CD4-positive, alpha-beta memory T cell (primary cell): ENCODE measurements at places on chromosomes 6 and 20. TPM values are rescaled to one million over a fixed set of nuclear protein-coding genes. Genes with fewer than 3 reads are reported as not detected.
A peak's percentile ranks its signal among the peaks of the same experiment; 100 is the strongest.

DNA sequence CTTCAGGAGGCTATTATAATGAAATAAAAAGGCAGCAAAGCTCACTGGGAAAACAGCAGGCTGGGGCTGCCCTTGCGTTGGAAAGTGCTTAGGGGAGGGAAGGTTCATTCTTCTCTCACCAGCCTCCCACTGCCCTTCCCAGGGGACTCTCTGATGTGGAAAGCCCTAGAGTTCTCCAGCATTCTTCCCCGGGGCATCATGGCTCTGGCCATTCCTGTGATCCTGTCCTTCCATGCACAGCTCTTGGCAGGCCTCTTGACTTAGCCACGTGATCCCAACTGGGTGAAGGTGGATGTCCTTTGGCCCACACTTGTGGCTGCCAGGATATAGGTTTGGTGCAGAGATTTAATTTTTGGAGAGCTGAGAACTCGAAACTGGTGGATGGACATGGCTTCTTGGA is 58.0 kb upstream of the ZNF831 start:
- peaks cover 12% of the 10 kb centered on the region for H3K4me1 ChIP-seq
- no peak for DNase-seq
- H3K36me3 ChIP-seq = no peaks in the 10 kb centered on the region
- no peak overlapping the region for H3K4me3 ChIP-seq
- no peaks in the 10 kb centered on the region for H3K27me3 ChIP-seq

DNA sequence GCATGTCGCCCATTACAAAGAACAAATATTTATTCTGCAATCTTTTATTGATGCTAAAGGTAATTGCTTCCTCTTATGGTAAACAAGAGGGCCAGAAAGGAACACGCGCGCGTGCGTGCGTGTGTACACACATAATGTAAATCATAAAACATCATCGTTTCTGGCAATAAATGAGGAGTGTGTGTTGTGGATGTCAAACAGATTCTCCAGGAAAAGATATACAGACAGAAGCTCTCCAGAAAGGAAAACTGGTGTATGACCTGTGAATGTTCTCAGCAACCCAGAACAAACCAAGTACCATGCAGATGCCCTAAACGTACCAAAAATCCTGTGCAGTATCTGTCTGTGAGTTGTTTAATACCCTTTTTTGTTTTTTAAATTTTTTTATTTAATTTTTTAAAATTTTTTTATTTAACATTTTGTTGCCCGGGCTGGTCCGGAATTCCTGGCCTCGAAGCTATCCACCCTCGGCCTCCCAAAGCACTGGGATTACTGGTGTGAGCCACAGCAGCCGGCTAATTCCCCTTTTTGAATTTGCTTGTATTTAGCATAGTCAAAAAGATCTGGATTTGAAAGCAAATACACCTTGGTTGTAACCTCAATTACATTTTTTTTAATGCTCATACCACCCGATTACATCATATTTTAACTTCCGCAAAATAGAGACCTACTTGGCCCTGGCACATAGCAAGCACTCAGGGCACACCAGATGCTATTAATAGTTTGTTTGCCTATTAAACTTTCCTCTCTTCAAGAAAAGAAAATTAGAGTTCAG is 909 bp upstream of the NUDT3 start:
- peak overlapping the region; percentile 89 for H3K27ac ChIP-seq
- peak overlapping the region; percentile 5 for H3K4me3 ChIP-seq
- H3K36me3 ChIP-seq = no peaks in the 10 kb centered on the region
- H3K4me1 ChIP-seq = peaks cover 21% of the 10 kb centered on the region
- no peak for DNase-seq

- DNase-seq = no peak
- H3K4me1 ChIP-seq = no peaks in the 10 kb centered on the region
- no peak overlapping the region for H3K4me3 ChIP-seq
- H3K36me3 ChIP-seq = no peaks in the 10 kb centered on the region
- H3K27me3 ChIP-seq = no peaks in the 10 kb centered on the region
Measured at GRCh38 chr6:17482711-17483110, 89.3 kb downstream of the CAP2 start.

DNA sequence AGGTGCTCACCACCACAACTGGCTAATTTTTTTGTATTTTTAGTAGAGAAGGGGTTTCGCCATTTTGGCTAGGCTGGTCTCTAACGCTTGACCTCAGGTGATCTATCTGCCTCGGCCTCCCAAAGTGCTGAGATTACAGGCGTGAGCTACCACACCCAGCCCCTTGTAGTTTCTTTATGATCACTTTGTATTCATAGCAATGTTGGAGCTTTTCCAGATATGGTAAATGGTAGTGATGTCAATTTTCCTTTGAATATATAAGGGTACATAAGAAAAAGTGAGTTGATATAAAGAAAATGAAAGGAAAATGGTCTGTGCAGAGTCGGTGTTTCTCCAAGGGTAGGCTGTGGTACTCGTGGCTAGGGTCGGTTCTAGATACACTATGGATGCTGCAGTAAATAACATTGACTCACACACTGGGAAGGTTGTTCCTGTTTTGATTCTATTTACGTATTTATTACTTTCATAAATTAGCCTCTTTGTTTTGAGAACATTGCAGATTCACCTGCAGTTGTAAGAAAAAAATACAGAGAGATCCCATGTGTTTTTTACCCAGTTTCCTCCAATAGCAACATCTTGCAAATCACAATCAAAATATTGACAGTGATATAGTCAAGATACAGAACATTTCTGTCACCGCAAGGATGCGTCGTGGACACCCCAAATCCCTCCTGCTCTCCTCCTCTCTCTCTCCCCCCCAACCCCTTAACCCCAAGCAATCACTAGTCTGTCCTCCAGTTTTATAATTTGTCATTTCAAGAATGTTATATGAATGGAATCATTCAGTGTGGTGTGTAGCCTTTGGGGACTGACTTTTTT is 2.5 kb downstream of the ZNF831 start:
- H3K27ac ChIP-seq = peak overlapping the region; percentile 97
- peak; percentile 82 for DNase-seq
- peaks cover 88% of the 10 kb centered on the region for H3K4me1 ChIP-seq
- H3K4me3 ChIP-seq = peak overlapping the region; percentile 64
- H3K36me3 ChIP-seq = no peaks in the 10 kb centered on the region
- no peaks in the 10 kb centered on the region for H3K27me3 ChIP-seq

- no peak for DNase-seq
- H3K27me3 ChIP-seq = no peaks in the 10 kb centered on the region
- no peak overlapping the region for H3K4me3 ChIP-seq
- H3K4me1 ChIP-seq = peaks cover 28% of the 10 kb centered on the region
Measured at GRCh38 chr6:33294086-33294823, 4.5 kb downstream of the RGL2 start.

TTBK1 gene
- not detected for total RNA-seq

DNA sequence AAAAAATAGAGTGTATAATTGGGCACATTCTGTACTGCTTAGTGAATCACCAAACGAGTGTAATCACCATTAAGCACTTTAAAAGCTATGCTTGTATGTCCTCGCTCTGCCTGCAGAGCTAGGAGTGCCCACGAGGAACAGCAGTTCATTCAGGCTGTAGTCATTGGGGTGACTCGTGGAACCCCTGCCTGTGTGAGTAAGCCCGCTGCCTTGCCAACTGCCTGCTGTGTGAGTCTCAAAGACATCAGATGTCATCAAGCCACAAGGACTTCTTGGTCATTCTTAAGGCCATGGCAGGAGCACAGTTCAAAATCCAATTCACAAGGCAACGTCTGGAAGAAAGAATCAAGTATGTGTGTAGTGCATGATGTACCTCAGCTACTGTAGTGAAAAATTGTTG is 60.4 kb downstream of the FOXO3 start:
- H3K27ac ChIP-seq = no peak overlapping the region
- DNase-seq = no peak
- no peaks in the 10 kb centered on the region for H3K36me3 ChIP-seq
- no peak overlapping the region for H3K4me3 ChIP-seq

DNA sequence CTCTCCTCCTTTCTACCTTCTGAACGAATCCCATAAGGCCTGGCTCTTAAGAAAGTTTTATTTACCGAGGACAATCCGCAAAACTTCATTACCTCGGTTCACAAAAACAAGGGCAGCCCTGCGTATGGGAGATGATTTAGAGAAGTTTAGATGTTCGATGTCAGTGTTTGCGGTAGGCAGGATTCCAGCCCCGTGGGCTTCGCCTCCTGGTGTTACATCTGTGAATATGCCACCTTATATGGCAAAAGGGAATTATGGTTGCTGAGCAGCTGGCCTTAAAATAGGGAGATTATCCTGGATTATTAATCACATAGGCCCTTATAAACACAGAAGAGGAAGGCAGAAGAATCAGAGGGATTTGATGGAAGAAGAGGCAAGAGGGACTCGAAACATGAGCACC is 21.1 kb downstream of the BMP6 start:
- H3K4me1 ChIP-seq = no peaks in the 10 kb centered on the region
- H3K27ac ChIP-seq = no peak overlapping the region
- H3K4me3 ChIP-seq = no peak overlapping the region

DNA sequence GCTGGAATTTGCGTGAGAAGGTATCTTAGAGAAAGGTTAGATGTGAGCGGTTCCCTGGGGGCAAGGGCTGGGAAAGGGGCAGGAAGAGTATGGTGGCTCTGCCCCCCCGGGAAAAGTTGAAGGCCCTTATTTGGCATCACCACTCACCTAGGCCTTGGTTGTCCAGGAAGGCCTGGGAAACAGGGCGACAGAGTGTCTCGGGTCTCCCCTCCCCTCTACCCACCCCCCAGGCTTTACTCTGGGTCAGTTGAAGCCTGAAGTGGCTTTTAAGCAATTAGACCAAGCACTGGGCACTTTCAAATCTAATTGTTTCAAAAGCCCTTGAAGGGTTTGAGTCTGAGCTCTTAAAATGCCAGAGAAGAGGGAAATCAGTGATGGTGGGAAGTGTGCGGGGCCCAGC is 30.2 kb upstream of the FOXP4 start:
- H3K4me3 ChIP-seq = no peak overlapping the region
- no peaks in the 10 kb centered on the region for H3K4me1 ChIP-seq
- no peak overlapping the region for H3K27ac ChIP-seq
- H3K27me3 ChIP-seq = no peaks in the 10 kb centered on the region
- H3K36me3 ChIP-seq = no peaks in the 10 kb centered on the region
- DNase-seq = no peak

DNA sequence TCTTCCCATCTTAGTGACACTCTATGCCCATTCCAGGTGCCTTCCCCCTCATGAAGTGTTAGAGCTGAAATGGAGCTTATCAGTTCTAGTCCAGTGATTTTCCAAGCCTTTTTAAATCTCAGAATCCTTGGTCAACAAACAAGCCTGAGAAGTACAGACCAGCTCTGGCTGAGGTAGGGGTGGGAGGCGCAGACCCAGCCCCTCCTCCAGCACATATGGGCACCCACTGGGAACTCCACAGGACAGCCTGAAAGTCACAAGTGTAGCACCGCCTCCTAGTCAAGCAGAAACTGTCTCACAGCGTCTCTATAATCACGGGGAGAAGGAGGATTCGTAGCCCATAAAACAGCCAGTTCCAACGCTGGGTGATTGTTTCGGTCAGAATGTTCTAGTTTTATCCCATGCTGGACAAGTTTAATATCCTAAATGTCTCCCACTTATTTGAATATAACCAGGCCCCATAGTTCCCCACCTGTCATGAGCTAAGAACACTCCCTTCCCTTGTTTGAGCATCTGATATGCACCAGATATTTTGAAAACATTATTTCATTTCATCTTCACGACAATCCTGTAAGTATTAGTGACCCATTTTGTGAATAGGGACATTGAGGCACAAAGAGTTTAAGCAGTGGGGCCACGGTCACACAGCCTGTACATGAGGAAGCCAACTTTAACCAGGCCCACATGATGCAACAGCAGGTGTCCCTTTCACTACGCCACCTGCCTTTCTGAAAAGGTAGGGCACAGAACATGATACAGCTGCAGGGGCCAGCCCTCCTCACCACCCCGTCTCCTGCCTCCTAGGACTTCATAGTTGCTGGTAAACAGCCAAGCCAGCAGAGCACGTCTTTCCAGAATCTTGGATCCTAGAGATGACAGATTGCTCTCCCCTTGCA is 40.1 kb downstream of the TRAF3IP2 start:
- no peak overlapping the region for H3K4me3 ChIP-seq
- no peaks in the 10 kb centered on the region for H3K27me3 ChIP-seq
- H3K4me1 ChIP-seq = peaks cover 22% of the 10 kb centered on the region
- no peak overlapping the region for H3K27ac ChIP-seq

DNA sequence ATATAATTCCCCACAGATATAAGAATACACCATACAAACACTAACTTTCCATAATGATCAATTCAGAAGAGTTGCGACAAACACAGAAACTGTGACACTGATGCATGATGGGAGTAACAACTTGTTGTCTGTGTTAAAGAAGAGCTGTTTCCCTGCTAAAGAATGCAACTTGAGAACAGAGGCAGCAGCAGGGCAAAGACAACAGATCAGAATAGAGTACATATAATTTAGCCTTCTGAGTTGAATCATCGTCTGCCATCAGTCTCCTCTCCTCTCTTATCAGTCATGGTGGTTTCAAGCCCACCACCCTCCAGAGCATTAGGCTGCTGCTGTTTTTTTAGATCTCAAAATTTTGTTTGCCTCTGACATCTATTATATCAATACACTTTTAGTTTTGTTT is 280.4 kb downstream of the UBE3D start:
- H3K27ac ChIP-seq = no peak overlapping the region
- DNase-seq = no peak
- H3K36me3 ChIP-seq = no peaks in the 10 kb centered on the region
- no peak overlapping the region for H3K4me3 ChIP-seq

DNA sequence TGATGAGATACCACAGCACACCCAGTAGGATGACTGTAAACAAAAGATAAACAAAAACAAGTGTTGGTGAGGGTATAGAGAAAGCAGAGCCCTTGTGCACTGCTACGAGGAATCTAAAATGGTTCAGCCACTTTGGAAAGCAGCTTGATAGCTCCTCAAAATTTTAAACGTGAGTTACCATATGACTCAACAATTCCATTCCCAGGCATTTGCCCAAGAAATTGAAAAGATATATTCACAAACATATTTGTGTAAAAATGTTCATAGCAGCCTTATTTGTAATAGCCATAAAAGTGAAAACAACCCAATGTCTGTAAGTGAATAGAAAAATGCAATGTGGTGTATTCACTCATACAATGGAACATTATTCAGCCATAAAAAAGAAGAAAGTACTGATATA is 141.0 kb upstream of the BTBD3 start:
- H3K27ac ChIP-seq = no peak overlapping the region
- H3K36me3 ChIP-seq = no peaks in the 10 kb centered on the region
- no peaks in the 10 kb centered on the region for H3K4me1 ChIP-seq
- DNase-seq = no peak

DNA sequence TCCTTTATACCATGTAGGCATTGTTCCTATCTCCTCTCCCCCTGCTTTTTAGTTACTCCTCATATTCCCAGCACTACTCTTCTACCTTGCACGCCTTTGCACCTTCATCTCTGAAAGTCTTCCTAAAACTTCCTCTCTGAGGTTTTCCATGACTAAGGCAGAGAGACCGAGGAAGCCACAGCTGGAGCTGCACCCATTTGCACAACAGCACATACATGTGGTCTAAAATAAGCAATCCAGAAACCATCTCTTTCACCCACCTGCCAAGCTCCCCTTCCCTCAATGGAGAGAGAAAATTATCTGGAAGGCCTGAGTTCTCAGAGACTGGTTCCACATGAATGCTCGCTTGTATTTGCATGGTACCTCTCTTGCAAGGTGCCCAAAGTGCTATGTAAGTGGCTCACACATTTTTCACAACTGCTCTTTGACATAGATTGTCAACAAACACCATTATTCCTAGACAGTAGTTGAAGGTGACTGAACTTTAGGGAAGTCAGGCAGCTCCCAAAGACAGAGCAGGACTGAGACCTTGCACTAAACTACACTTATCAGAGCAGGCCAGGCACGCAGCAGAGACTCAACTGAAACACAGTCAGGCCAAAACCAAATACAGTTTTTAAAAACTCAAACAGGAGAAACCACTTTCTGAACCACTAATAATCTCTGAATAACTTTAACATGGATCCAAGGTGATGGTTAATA is 313.2 kb downstream of the TFAP2A start:
- no peaks in the 10 kb centered on the region for H3K27me3 ChIP-seq
- no peaks in the 10 kb centered on the region for H3K4me1 ChIP-seq
- no peak for DNase-seq
- no peak overlapping the region for H3K4me3 ChIP-seq
- H3K36me3 ChIP-seq = no peaks in the 10 kb centered on the region

RNF144B gene
- 5.8 TPM for total RNA-seq

ELOVL2 gene
- not detected for total RNA-seq
